ENCODE measurements at places on chromosomes 4 and X. TPM values are rescaled to one million over a fixed set of nuclear protein-coding genes. Genes with fewer than 3 reads are reported as not detected.

Gene CTAG2
- 0.87 TPM for total RNA-seq

GRCh38 chrX:47311932-47312774, 58.2 kb upstream of the ZNF157 start:
- peaks cover 3% of the 10 kb centered on the region for H3K4me1 ChIP-seq
- no peaks in the 10 kb centered on the region for H3K36me3 ChIP-seq
- no peak overlapping the region for H3K4me3 ChIP-seq
- peak; percentile 74 for DNase-seq
- H3K27me3 ChIP-seq, result no peaks in the 10 kb centered on the region
- peak overlapping the region; percentile 89 for H3K27ac ChIP-seq

DNA sequence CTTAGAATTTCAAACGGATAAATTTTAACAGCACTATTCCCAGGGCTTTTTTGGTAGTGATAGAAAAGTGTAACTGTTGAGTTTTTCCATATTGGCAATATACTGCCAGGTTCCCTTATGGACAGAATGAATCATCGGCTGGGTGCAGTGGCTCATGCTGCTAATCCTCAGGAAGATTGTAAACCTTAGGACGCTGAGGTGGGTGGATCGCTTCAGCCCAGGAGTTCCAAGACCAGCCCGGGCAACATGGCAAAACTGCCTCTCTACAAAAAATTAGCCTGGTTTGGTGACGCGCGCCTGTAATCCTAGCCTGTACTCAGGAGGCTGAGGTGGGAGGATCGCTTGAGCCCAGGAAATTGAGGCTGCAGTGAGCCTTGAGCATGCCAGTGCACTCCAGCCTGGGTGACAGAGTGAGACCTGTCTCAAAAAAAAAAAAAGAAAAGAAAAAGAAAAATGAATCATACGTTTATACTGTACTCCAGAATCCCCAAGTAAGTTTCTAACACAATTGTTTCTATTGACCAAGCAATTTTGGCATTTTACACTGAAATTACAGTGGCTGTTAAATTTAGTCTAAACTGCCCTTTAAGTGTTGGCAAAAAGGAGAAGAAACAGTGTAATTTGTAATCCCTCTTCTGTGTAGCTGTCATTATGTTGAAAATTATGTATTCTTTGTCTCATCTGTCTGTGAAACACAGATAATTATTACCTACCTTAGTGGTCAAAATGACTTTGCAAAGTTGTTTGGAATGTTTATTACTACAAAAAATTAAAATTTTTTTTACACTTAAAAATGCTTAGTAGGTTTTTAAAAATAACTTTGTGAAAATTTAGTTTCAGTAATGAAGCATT, 1.8 kb downstream of the SLC30A9 start:
- no peaks in the 10 kb centered on the region for H3K36me3 ChIP-seq
- no peak overlapping the region for H3K27ac ChIP-seq
- DNase-seq, result no peak
- peaks cover 11% of the 10 kb centered on the region for H3K4me1 ChIP-seq
- H3K4me3 ChIP-seq, result peak overlapping the region; percentile 90

Gene CXCL1
- 1.9 TPM for total RNA-seq

Gene FAM9B
- not detected for total RNA-seq

GRCh38 chr4:14792702-14793227, 209.5 kb upstream of the CPEB2 start:
- H3K27me3 ChIP-seq, result no peaks in the 10 kb centered on the region
- no peak for DNase-seq
- no peak overlapping the region for H3K4me3 ChIP-seq
- H3K36me3 ChIP-seq, result peaks cover 3% of the 10 kb centered on the region
- no peak overlapping the region for H3K27ac ChIP-seq
- no peaks in the 10 kb centered on the region for H3K4me1 ChIP-seq

GRCh38 chr4:120870279-120870673, 52.2 kb downstream of the PRDM5 start:
- H3K27ac ChIP-seq, result no peak overlapping the region
- peak; percentile 69 for DNase-seq
- no peaks in the 10 kb centered on the region for H3K27me3 ChIP-seq
- H3K36me3 ChIP-seq, result no peaks in the 10 kb centered on the region
- H3K4me1 ChIP-seq, result peaks cover 33% of the 10 kb centered on the region

DNA sequence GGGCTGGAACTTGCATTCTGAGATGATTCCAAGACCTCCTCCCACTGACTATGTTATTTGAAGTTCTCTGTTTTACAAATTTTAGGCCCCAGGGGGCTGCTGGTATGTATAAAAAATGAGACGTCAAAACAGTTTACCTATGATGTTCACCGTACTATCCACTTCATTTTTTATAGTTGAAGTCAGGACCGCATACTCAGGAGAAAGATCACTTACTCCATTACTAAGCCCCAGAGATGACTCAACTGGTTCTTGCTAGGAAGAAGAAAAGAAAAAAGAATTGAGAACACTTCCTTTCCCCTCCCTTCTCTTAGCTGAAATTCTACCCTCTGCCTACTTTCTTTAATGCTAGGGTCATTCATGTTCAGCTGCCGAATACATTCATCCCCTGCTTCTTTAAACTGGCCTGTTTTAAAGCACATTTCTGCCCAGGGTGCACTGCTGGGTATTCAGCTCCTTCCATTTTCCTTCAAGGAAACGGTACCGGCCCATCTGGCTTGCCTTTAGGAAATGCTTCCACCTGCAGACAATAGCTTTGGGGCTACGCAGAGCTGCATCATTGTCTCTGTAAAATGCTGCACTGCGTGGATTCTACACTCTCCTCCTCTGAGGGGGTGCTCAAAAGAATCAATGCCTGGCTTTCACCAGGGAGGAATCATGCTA, 66.2 kb downstream of the IRF2 start:
- H3K36me3 ChIP-seq, result peaks cover 14% of the 10 kb centered on the region
- H3K27me3 ChIP-seq, result no peaks in the 10 kb centered on the region
- DNase-seq, result no peak
- peaks cover 18% of the 10 kb centered on the region for H3K4me1 ChIP-seq
- peak overlapping the region; percentile 68 for H3K27ac ChIP-seq

DNA sequence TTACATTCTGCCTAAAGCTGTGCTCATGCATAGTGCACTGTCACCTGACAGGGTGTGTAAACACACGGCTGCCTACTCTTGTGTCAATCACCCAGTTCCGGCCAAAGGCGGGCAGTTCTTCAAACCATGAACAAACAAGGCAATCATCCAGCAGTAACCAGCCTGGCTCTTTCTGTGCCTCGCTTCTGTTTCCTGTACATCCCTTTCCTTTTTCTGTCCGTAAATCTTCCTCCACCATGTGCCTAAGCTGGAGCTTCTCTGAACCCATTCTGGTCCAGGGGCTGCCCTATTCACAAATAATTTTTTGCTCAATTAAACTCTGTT, 60.8 kb upstream of the CBR4 start:
- H3K27ac ChIP-seq, result peak overlapping the region; percentile 73
- H3K4me1 ChIP-seq, result peaks cover 13% of the 10 kb centered on the region
- H3K36me3 ChIP-seq, result no peaks in the 10 kb centered on the region
- no peak for DNase-seq
- no peak overlapping the region for H3K4me3 ChIP-seq

- no peaks in the 10 kb centered on the region for H3K36me3 ChIP-seq
- H3K27me3 ChIP-seq, result no peaks in the 10 kb centered on the region
- H3K4me1 ChIP-seq, result no peaks in the 10 kb centered on the region
- no peak overlapping the region for H3K4me3 ChIP-seq
- no peak overlapping the region for H3K27ac ChIP-seq
These were observed 129.8 kb downstream of the SORBS2 start for GRCh38 chr4:185682236-185682635.

Gene ALB
- total RNA-seq, result not detected

Gene CXCL5
- 8.7 TPM for total RNA-seq

Gene CCSER1
- total RNA-seq, result 3.4 TPM

DNA sequence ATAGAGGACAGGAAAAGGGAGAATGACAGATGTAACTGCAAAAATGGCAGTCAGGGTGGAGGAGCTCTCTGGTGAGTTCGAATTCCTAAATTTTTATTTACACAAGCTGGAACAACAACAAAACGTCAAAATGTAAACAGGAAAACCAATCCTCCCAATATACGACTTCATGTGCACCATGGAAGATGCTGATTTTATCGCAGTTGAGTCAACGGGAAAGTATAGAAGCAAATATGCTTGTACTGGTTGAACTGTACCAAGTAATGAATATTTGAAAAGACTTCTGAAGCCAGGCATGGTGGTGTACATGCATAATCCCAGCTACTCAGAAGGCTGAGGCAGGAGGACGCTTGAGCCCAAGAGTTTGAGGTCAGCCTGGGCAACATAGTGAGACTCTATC, 15.4 kb downstream of the STX18 start:
- no peak overlapping the region for H3K4me3 ChIP-seq
- H3K27me3 ChIP-seq, result no peaks in the 10 kb centered on the region
- H3K4me1 ChIP-seq, result peaks cover 1% of the 10 kb centered on the region
- H3K36me3 ChIP-seq, result no peaks in the 10 kb centered on the region

GRCh38 chr4:102430461-102430910, 70.7 kb upstream of the NFKB1 start:
- H3K4me1 ChIP-seq, result no peaks in the 10 kb centered on the region
- peak overlapping the region; percentile 53 for H3K4me3 ChIP-seq
- no peaks in the 10 kb centered on the region for H3K27me3 ChIP-seq
- H3K36me3 ChIP-seq, result no peaks in the 10 kb centered on the region
- DNase-seq, result peak; percentile 21
- peak overlapping the region; percentile 72 for H3K27ac ChIP-seq

DNA sequence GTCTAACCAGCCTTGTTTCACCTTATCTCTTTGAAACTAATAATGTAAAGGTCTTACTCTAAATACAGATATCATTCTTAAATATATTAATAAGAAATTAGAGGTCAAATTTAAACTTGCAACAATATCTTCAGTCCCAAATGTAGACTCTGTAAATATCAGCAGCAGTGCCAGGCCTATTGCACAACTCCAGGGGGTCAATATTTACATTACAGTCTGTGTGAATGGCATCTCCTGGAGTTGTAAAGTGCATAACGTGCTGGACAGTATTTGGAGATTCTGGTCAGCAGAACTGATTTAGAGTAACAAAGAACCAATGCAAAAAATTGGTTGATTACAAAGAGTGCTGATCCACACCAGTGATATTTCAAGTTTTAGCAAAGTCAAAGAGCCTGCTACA, 1225.9 kb downstream of the PCDH19 start:
- no peaks in the 10 kb centered on the region for H3K27me3 ChIP-seq
- DNase-seq, result no peak
- H3K36me3 ChIP-seq, result no peaks in the 10 kb centered on the region
- H3K4me3 ChIP-seq, result no peak overlapping the region
- no peak overlapping the region for H3K27ac ChIP-seq

DNA sequence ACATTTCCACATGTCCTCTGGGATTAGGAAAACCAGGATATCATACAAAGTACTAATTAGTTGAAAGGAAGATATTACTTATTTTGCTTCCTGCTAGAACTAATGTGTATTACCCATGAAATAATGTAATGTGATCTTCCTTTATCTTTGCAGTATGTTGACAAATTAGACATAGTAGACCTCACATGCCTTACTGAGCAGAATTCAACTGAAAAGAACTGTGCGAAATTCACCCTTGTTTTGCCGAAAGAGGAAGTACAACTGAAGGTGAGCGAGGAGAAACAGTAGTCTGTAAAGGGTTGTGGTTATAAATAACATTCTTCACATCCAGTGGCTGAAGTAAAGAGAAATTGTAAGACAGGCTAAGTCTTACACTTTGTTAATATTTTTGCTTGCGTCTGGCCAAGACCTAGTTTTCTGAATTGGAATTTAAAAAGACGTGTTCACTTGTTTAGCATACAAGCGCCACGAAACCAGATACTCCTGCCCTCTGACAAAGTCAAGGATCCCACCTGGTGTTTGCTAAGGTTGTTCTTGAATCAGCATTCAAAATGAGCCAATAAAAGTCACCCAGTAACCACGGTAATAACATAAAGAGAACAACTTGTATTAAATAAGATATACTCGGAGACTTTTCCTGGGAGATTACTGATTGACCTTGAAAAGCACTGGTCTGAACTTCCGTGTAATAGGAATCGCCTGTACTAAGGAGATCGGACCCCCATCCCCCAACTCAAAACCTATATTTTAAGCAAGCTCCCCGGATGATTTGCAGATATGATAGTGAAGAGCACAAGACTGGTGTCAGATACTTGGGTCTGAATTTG, 16.9 kb downstream of the STAP1 start:
- peak; percentile 55 for DNase-seq
- no peak overlapping the region for H3K4me3 ChIP-seq
- no peak overlapping the region for H3K27ac ChIP-seq

DNA sequence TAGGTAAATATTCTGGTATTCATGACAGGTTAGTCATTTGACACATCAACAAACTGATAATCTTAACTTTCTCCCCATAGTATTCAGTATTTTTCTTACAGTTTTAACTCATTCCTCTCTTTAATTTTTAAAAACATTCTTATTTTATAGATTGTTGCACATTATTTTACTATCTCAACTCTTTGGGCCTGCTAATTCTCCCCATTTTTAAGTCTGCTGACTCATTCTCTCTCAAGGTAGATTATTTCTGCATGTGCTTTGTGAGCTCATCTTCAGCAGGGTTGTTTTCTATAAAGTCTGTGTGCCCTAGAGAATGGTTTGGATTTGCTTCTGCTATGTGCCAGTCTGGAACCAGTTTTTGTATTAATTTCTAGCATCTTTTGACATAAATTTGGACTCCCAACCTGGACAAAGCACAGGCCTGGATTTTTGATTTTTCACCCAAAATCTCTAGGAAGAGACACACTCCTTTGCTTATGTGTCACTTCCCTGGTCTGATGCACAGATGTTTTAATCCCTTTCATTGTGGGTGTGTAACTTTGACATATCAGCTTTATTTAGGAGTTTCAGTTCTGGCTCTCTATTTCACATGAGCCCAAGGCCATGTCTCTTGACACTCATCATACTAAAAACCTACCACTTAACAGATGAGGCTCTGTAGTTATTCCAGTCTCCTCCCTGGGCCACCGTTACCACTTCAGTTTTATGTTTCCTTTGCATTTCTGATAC, 194.3 kb upstream of the PGRMC2 start:
- no peak for DNase-seq
- H3K4me1 ChIP-seq, result no peaks in the 10 kb centered on the region
- H3K4me3 ChIP-seq, result no peak overlapping the region
- no peak overlapping the region for H3K27ac ChIP-seq
- H3K27me3 ChIP-seq, result no peaks in the 10 kb centered on the region
- H3K36me3 ChIP-seq, result no peaks in the 10 kb centered on the region

DNA sequence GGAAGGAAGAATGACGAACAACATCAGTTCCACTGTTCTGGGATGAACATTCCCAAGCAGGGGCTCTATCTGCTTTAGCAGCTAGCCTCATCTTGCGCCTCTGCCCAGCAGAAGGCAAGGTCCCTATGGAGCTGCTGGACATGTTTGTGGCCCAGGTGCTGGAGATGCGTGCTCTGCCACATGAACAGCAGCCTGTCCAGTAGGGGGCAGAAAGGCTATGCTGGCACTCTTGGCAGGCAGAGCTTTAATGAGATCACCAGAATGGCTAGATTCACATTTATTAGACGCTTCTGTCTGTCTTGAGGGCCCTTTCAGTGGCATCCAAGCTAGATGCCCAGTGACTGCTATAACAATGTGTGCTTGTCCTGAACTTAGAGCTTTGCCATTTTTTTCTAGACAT, 1826.0 kb downstream of the STIM2 start:
- DNase-seq, result peak; percentile 77
- H3K27ac ChIP-seq, result no peak overlapping the region
- no peaks in the 10 kb centered on the region for H3K27me3 ChIP-seq
- no peak overlapping the region for H3K4me3 ChIP-seq
- H3K4me1 ChIP-seq, result peaks cover 18% of the 10 kb centered on the region

- DNase-seq, result no peak
- no peaks in the 10 kb centered on the region for H3K4me1 ChIP-seq
- no peak overlapping the region for H3K27ac ChIP-seq
- H3K36me3 ChIP-seq, result peaks cover 35% of the 10 kb centered on the region
These were observed 25.1 kb downstream of the UGDH start for GRCh38 chr4:39502019-39502663.
